ENCODE measurements at places on chromosomes 12 and 14. TPM values are rescaled to one million over a fixed set of nuclear protein-coding genes. Genes with fewer than 3 reads are reported as not detected.

PTPRO gene
- total RNA-seq = not detected

CLEC14A gene
- not detected for total RNA-seq

TNFAIP2 gene
- 10.4 TPM for total RNA-seq

ALX1 gene
- total RNA-seq = not detected

KLHDC1 gene
- 1.2 TPM for total RNA-seq

FICD gene
- total RNA-seq = 9.2 TPM

TRHDE gene
- total RNA-seq = not detected

CDKN3 gene
- 9.8 TPM for total RNA-seq
